Cardiac muscle cell (in vitro differentiated cells and primary cell): ENCODE measurements at places on chromosomes 4 and X. TPM values are rescaled to one million over a fixed set of nuclear protein-coding genes. Genes with fewer than 3 reads are reported as not detected.

IL2RG gene
- 2.3 TPM in 1 of 2 replicates, not detected in the other for polyA plus RNA-seq

RHOXF2 gene
- 0.39 and 0.41 TPM in 2 replicates for polyA plus RNA-seq

GLRA2 gene
- polyA plus RNA-seq = 0.12 TPM in 1 of 2 replicates, not detected in the other

DAPP1 gene
- polyA plus RNA-seq = 0.41 TPM in 1 of 2 replicates, not detected in the other

ALPK1 gene
- 0.56 and 1.6 TPM in 2 replicates for polyA plus RNA-seq

OFD1 gene
- polyA plus RNA-seq = 48.0 and 69.7 TPM in 2 replicates

ABLIM2 gene
- 4.2 and 4.9 TPM in 2 replicates for polyA plus RNA-seq

NAP1L2 gene
- polyA plus RNA-seq = 2.7 and 3.6 TPM in 2 replicates

PPP4R3C gene
- not detected in 2 replicates for polyA plus RNA-seq

UNC5C gene
- 11.0 and 13.4 TPM in 2 replicates for polyA plus RNA-seq

RCHY1 gene
- 29.6 and 52.5 TPM in 2 replicates for polyA plus RNA-seq

JCHAIN gene
- 0.61 TPM in 1 of 2 replicates, not detected in the other for polyA plus RNA-seq

KLB gene
- polyA plus RNA-seq = 0.12 TPM in 1 of 2 replicates, not detected in the other

PRIMPOL gene
- 18.5 and 24.7 TPM in 2 replicates for polyA plus RNA-seq

PPARGC1A gene
- polyA plus RNA-seq = 17.7 and 28.4 TPM in 2 replicates

ADGRA3 gene
- 29.3 and 35.4 TPM in 2 replicates for polyA plus RNA-seq

POU3F4 gene
- polyA plus RNA-seq = not detected in 2 replicates

PCDH18 gene
- 2.2 and 2.5 TPM in 2 replicates for polyA plus RNA-seq

HMGN5 gene
- polyA plus RNA-seq = 20.7 and 30.5 TPM in 2 replicates
